ENCODE measurements at places on chromosomes 4 and X. TPM values are rescaled to one million over a fixed set of nuclear protein-coding genes. Genes with fewer than 3 reads are reported as not detected.

Gene CTPS2
- 4.8 TPM for total RNA-seq

Gene F8A3
- total RNA-seq, result 9.8 TPM

Gene MAGEB3
- total RNA-seq, result not detected

Gene MRPL1
- 29.1 TPM for total RNA-seq

Gene KLB
- total RNA-seq, result not detected
